ENCODE measurements at places on chromosomes 11 and 22.

- no peaks in the 10 kb centered on the region for H3K36me3 ChIP-seq
- no peak overlapping the region for H3K27ac ChIP-seq
- H3K27me3 ChIP-seq = no peaks in the 10 kb centered on the region
- no peak for DNase-seq
- H3K4me1 ChIP-seq = no peaks in the 10 kb centered on the region
Observed at GRCh38 chr11:13119361-13119760, 110.2 kb downstream of the RASSF10 start.

GRCh38 chr11:123740787-123741158 lies 687 bp downstream of the ZNF202 start:
- DNase-seq = no peak
- H3K4me1 ChIP-seq = peaks cover 29% of the 10 kb centered on the region
- H3K36me3 ChIP-seq = peaks cover 15% of the 10 kb centered on the region
- peak overlapping the region; percentile 97 for H3K4me3 ChIP-seq
- peak overlapping the region; percentile 87 for H3K27ac ChIP-seq

- H3K27ac ChIP-seq = no peak overlapping the region
- no peaks in the 10 kb centered on the region for H3K4me1 ChIP-seq
- DNase-seq = no peak
- peaks cover 7% of the 10 kb centered on the region for H3K36me3 ChIP-seq
- no peak overlapping the region for H3K4me3 ChIP-seq
Observed at GRCh38 chr11:95764267-95764898, 25.2 kb downstream of the FAM76B start.

- H3K36me3 ChIP-seq = no peaks in the 10 kb centered on the region
- no peak for DNase-seq
- H3K4me3 ChIP-seq = no peak overlapping the region
- no peak overlapping the region for H3K27ac ChIP-seq
- no peaks in the 10 kb centered on the region for H3K27me3 ChIP-seq
Observed at GRCh38 chr22:46865052-46865434, 102.6 kb downstream of the TBC1D22A start.

GRCh38 chr11:35214792-35215193 lies 75.8 kb downstream of the CD44 start:
- H3K27ac ChIP-seq = no peak overlapping the region
- DNase-seq = no peak
- no peak overlapping the region for H3K4me3 ChIP-seq
- H3K36me3 ChIP-seq = no peaks in the 10 kb centered on the region
- H3K27me3 ChIP-seq = no peaks in the 10 kb centered on the region

DNA sequence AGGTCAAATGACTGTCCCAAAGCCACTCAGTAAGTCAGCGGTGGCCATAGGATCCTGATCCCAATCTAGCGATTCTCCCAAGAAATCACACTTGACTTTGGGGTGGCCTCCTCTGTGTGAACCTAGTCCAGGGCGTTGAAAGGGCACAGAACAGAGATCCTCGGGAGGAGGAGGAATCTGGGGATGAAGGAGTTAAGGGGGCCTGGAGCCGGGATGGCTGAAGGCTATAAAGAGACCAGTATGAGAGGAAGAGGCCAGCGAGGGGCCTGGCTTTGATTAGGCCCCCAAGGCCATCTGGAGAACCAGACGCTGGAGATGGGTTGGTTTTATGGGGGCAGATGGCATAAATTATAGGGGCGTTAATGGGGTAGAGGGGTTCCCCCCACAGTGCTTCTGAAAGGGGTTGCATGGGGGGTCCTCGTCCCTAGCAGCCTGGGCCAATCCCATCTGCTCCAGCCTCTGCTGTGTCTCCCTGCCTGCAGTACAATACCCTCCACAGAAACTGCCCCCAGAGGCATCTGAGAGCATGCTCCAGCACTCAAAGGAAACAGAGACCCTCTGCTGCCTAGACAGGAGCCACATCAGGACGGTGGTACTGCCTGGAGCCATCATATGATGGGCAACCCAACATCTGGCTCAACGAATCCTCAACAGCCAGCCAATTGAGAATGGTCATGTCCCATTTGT lies 35.2 kb upstream of the TRIM29 start:
- no peaks in the 10 kb centered on the region for H3K36me3 ChIP-seq
- no peaks in the 10 kb centered on the region for H3K27me3 ChIP-seq
- no peaks in the 10 kb centered on the region for H3K4me1 ChIP-seq
- H3K27ac ChIP-seq = no peak overlapping the region

GRCh38 chr22:32533265-32534111 lies 58.9 kb downstream of the FBXO7 start:
- H3K27me3 ChIP-seq = no peaks in the 10 kb centered on the region
- H3K27ac ChIP-seq = peak overlapping the region; percentile 47
- DNase-seq = no peak
- no peak overlapping the region for H3K4me3 ChIP-seq

- no peak for DNase-seq
- no peak overlapping the region for H3K4me3 ChIP-seq
- H3K36me3 ChIP-seq = no peaks in the 10 kb centered on the region
- H3K27me3 ChIP-seq = peaks cover 7% of the 10 kb centered on the region
- H3K27ac ChIP-seq = no peak overlapping the region
Observed at GRCh38 chr11:116267146-116267545, 505.6 kb downstream of the BUD13 start.

- H3K4me3 ChIP-seq = no peak overlapping the region
- no peak overlapping the region for H3K27ac ChIP-seq
- H3K36me3 ChIP-seq = no peaks in the 10 kb centered on the region
- no peaks in the 10 kb centered on the region for H3K27me3 ChIP-seq
- DNase-seq = no peak
- peaks cover 15% of the 10 kb centered on the region for H3K4me1 ChIP-seq
Observed at GRCh38 chr11:126149759-126150625, 61.5 kb downstream of the RPUSD4 start.

Data from tibial nerve (tissue), 4 donors.